ELR (cell line): ENCODE measurements at places on chromosomes 1 and 21.
A peak's percentile ranks its signal among the peaks of the same experiment; 100 is the strongest.

DNA sequence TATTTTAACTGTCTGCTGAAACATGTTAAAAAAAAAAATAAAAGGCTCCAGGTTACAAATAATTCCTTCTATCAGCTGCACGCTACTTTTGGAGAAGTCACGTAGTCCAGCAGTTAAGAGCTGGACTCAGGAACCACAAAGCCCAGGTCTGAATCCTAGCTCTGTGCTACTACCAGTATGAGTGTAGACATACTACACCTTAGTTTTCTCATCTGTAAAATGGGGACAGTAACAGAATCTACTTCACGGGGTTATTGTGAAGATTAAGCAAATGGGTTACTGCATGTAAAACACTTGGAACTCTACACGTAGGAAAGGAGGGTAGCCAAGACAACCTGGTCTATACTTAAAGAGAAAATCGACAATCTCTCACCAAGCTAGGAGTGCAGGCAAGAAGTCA lies 48.3 kb downstream of the TARBP1 start:
- DNase-seq, result no peak

DNA sequence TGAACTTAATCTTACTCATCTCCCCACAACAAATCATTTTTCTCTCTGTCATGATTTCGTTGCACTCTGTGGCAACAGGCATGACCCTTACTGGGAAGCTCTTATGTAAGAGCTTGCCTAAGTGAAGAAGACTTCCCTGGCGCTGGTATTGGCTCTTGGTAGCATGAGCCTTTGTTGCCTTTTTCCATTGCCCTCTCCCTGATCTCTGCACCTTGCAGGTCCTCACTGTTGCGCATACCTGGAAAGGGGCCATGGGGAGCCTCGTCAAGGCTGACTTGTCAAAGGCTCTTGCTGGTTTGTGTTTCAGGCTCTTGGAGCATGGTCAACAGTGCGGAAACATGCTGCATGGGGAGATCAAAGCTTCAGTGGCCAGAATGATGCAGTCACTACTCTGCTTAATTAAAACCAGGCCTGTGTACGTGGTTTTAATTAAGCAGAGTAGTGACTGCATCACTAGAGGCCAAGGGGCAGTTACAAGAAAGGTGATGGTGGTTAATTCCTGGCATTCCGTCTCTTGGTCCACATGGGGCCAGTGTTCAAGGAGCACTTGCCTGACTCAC lies 141.3 kb downstream of the SPATA46 start:
- peak; percentile 23 for DNase-seq

GRCh38 chr1:41416552-41417334 lies 55.5 kb downstream of the FOXO6 start:
- DNase-seq, result peak; percentile 82

- no peak for DNase-seq
Measured at GRCh38 chr1:5664906-5665875, 327.0 kb downstream of the NPHP4 start.

- DNase-seq, result no peak
Measured at GRCh38 chr1:246113555-246114095, 393.5 kb downstream of the SMYD3 start.

DNA sequence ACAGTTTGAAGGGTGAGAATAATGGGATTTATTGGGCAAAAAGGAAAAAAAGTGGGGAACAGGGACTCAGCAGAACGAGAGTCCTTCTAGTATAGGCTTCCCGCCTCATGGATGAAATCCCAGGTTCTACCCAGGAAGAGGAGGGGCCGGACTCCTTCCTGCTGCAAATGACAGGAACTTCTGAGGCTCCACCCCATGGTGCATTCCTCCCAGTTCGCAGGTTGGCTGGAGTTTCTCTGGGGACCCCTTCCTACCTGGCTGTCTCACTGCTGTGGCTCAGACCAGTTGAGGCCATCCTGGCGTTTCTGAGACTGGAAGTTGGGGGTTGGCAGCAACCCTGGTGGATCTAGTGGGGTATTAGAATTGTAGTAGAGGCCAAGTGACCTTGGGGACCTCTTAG lies 27.5 kb downstream of the CNIH3 start:
- no peak for DNase-seq

- DNase-seq, result no peak
Measured at GRCh38 chr1:225650179-225650578, 2.7 kb downstream of the ENAH start.

DNA sequence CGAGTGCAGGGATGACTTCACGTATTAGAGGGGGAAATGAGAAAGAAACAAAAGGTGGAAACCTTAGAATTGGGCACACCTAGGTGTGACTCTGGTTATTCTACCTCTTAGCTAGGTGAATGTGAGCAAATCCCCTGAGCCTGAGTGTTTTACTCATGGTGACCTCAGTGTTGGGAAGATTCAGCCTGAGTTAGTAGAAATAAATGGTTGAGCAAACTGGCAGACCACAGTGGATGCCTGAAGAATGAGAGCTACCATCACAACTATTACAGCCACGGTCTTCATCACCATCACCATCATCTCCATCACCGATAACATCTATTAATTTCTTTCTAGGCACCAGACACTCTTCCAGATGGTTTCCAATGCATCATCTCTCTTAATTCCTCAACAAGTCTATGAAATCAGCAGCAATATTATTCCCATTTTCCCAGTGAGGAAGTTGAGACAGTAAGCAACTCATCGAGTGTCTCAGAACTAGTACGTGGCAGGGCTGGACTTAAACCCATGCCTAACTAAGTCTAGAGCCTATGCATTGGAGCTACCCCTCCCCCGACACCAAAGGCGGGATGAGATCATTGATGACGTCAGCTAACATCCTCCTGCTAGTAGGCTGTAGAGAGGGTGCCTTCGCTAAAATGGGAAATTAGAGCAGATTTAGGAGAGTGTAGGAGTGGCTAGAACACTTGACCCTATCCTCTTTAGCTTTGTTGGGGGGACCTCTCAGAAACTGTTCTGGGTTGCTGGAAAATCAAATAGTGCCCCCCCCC lies 7.9 kb upstream of the KAZN start:
- DNase-seq, result no peak

GRCh38 chr1:111101854-111102642 lies 37.8 kb downstream of the DRAM2 start:
- no peak for DNase-seq

GRCh38 chr1:18938707-18939070 lies 17.8 kb downstream of the IFFO2 start:
- no peak for DNase-seq

GRCh38 chr1:237953238-237953637 lies 62.5 kb upstream of the ZP4 start:
- DNase-seq, result peak; percentile 23

DNA sequence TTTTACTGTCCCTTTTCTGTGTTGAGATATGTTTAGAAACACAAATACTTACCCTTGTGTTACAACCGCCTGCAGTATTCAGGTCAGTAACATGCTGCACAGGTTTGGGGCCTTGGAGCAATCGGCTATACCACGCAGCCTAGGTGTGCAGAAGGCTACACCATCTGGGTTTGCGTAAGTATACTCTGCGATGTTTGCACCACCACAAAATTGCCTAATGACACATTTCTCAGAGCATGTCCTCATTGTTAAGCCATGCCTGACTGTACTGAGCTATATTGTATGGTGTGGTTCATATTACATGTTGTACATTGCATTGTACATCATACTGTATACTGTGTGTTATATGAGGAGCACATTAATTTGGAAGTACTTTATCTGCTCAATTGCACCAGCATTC lies 247.4 kb downstream of the RHOU start:
- no peak for DNase-seq

GRCh38 chr1:46991083-46991923 lies 32.2 kb upstream of the CYP4X1 start:
- DNase-seq, result peak; percentile 26

DNA sequence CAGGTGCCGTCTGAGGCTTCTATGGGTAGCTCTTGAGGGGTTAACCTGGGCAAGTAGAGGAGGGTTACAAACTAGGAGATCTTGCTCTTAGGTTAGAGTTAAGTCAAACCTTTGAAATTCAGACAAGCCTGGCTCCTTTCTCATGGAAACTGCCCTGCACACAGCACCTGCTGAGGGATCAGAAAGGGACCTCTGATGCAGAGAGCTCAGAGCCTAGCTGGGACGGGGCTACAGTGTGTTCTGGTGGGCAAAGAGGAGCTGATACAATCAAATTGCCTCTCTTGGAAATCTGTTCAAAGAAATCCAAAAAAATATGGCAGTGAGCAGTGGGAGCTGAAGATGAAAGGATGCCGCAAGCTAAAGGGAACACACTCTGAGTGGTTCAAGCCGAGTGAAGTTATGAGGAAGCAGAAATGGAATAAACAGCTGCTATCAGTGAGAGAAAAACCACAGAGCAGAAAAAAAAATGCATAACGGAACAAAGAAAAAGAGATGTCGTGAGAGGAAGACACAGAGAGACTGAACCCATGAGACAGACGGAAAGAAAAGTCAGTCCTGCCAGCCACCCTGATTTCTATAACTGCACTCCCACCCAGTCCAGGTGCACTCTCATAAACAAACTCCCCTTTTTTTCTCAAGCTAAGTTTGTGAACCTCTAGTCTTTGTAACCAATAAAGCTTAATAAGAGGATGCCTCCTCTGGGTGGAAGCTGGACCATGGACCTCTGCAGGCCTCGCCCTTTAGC lies 26.6 kb downstream of the PAFAH2 start:
- no peak for DNase-seq

GRCh38 chr1:1758692-1759455 lies 19.4 kb downstream of the NADK start:
- no peak for DNase-seq

GRCh38 chr1:91742848-91743292 lies 143.1 kb downstream of the TGFBR3 start:
- peak; percentile 15 for DNase-seq
